ENCODE measurements at places on chromosomes 1 and 21.
A peak's percentile ranks its signal among the peaks of the same experiment; 100 is the strongest.

- DNase-seq, result no peak
Measured at GRCh38 chr1:241632987-241633386, 7.2 kb downstream of the CHML start.

DNA sequence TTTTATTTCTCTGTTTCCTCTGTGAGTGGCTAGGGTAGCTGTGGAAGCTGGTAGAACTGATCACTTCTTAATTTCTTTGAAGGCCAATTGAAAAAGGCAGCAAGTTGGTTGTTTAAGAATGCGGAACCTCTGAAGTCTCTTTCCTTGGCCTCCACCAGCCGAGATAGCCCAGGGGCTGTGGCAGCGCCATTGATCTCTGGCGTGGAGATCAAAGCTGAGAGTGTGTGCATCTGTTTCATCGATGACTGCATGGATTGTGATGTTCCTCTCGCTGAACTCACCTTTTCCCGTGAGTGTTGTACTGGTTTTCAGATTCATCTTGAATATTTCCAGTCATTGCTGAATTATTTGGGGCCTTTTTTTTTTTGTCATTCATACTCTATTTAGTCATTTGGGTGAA is 97.7 kb downstream of the VPS13D start:
- no peak for DNase-seq

DNA sequence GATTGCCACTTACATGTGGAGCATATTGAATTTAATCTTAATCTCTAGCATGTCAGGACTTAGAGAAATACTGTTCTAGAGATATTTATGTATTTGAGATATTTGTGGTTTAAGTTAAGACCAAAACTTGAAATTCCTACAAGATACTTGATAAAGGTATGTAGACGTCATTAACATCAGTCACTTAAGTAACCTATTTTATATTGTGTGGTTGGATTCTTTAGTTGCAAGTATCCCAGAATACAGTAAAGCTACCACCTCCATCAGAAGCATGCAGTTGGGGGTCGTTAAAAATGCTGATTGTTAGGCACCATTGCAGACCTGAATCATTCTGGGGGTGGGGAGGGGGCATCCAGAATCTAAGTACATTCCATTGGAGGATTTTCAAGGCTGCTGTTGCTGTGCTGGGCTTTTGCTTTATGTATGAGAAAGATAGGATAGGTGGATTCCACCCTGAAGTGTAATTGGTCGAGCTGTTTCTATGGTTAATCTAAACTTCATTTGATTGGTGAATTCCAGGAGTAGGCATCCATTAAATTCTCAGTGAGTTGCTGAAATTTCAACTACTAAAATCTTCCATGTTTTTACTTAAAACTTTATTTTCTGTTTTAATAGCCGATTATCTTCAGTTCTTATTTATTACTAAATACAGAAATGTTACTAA is 4.0 kb downstream of the H3-3A start:
- DNase-seq, result no peak

- no peak for DNase-seq
Measured at GRCh38 chr1:22806584-22806983, 95.9 kb downstream of the EPHB2 start.

DNA sequence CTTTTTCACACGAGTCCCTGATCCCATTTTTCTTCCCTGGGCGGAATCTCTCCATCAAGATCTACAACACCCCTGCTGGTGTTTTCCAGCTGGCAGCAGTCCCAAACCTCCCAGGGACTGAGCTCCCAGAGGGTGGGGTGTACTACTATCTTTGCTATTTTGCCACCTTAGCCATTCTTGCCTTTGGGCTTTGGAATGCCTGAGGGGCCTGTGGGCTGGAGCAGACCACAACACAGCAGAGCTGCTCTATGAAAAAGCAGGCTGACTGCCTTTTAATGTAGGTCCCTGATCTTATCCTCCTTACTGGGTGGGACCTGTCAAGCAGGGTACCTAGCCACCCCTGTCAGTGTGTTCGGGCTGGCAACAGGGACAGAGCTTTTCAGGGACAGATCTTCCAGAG is 91.9 kb downstream of the KCNT2 start:
- no peak for DNase-seq

DNA sequence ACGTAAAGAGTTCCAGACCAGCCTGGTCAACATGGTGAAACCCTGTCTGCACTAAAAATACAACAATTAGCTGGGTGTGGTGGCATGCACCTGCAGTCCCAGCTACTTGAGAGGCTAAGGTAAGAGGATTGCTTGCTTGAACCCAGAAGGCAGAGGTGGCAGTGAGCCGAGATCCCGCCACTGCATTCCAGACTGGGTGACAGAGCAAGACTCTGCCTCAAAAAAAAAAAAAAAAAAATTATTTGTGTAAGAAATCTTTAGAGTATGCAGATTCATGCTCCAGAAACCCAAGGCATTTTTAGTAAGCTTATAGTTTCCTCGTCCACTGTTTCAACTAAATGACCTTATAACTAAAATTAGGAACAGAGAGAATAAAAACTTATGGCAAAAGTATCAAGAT is 51.3 kb downstream of the ABL2 start:
- no peak for DNase-seq

GRCh38 chr1:55700359-55701130 is 485.4 kb upstream of the USP24 start:
- no peak for DNase-seq

DNA sequence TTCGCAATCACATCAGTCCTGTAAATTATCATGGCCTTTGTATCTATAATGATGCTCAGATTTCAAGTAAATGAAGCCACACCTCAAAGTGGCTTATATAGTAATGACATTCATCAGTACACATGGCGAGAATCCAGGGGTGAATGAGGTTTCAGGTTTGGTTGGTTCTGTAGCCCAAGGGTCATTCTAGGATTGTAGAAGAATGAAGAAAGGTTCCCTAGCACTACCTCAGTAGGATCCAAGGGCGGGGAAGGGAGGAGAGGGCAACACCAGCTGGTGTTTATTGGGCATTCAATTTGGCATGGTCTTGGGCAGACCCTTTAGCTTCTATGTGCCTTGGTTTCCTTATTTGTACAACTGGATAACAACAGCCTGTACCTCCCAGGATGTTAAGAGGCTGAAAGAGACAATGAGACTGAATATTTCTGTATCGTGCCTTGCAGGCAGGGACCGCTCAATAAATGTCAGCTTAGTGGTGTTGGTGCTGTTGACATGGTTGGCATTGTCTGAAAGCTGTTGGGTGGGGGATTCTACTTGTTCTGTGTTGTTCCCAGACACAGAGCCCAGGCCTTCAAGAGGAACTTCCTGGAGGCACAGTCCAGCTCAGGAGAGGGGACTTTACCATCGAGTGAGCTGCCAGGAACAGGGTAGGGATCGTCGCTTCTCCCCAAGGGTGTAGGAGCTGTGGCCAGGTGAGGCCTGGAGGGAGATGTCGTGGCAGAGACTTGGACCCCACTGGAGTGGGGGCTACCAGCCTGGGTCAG is 388.2 kb downstream of the PTPRU start:
- no peak for DNase-seq

- no peak for DNase-seq
Measured at GRCh38 chr1:205003358-205004131, 39.5 kb upstream of the CNTN2 start.

- no peak for DNase-seq
Measured at GRCh38 chr21:18772404-18772803, 368.8 kb upstream of the TMPRSS15 start.

DNA sequence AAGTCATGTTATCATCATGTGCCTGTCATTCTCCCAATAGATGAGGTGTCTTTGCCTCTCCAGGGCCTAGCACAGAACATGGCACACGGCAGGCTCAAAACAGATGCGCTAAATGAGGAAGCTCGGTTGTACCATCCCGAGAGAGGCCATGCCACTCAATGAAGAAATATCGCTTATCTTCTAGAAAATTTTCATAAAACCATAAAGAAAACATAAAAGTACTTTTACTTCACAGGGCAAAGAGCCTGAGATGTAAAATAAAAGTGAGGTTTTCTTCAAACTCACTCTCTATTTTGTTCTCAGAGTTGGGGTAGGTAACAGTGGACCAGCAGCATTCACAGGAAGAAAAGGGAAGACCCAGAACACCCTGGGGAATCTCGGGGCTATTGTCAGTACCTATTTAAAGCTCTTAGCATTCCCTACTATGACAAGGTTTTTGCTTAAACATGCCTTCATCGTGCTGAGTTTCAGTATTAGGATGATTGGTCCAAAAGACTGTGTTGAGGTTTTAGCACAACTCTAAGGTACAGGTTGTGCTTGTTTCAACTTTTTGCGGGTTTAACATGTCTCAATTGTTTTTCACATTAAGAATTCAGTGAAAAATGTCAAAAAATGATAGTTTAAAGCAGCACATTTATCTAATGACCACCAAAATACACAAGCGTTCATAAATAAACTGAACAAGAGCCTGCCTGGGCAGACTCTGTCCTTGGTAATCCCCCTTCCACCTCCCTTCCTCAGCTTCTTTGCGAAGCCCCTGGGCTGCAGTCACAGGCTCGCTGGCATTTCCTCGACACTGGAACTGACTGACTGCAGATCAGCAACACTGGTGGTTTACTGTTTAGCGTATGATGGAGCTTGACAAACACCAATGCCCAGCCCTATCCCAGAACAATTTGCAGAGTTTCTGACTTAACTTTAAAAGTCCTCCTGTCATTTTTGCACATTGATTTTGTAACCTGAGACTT is 55.6 kb downstream of the COQ8A start:
- DNase-seq, result no peak

- DNase-seq, result peak; percentile 46
Measured at GRCh38 chr1:174968750-174969244, 30.9 kb upstream of the CACYBP start.

DNA sequence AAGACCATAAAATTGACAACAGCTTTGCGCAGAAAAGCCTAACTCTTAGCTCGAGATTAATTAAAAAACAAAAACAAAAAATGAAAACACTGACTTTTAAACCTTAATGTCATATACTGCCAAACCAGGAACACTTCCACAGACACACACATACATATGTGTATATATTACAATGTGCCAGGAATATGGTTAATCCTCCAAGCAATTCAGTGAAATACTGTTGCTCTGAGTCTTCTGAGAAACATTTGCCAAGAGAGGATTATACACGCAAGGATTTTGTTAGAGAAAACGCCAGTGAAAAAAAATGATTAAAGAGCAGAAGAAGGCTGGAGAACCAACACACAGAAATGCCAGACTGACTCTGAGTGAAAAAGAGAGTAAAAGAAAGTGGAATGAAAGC is 116.7 kb upstream of the CHRM3 start:
- DNase-seq, result no peak

DNA sequence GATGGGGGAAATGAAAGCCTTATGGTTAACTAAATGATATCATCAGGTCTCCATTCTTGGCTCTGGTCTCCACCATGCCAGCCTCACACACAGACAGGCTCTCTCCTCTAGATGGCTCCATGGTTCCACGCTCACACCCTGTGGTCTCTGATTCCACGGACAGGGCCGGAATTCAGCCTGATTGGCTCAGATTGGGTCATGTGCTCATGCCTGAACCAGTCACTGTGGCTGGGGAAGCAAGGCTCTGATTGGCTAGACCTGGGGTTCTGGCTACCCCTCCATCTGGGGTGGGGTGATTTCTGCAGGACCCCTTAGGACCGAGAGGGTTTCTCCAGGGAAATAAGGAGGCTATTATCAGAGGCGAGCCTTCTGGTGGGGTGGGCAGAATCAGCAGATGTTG is 277.0 kb downstream of the PTPRU start:
- DNase-seq, result peak; percentile 81

DNA sequence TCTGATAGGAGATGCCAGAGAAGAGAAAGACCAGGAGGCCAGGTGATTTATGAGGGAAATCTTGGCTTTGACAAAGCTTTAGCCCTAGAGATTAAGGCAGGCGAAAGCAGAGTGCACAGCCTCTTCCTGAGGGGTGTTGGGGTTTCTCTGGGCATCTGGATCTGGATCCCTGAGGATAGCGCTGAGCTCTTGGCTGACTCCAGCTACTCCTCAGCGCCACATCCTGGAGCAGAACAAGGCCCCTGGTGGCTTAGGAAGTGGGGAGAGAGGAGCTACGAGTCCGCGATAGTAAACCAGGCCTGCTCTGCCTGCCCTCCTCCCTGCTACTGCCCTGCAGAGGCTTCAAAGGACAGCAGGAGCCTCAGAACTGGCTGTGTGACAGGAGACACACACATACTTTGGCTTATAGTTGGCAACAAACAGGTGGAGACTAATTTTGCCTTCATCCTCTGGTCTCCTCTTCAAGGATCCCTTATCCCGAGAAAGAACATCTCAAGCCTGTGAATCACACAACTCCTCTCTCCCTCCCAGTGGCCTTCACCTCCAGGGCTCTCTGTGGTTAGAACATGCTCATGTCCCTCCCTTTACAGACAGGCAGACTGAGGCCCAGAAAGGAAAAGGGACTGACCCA is 66.9 kb downstream of the TRABD2B start:
- no peak for DNase-seq

GRCh38 chr1:94773931-94774422 is 46.2 kb upstream of the SLC44A3 start:
- DNase-seq, result no peak

DNA sequence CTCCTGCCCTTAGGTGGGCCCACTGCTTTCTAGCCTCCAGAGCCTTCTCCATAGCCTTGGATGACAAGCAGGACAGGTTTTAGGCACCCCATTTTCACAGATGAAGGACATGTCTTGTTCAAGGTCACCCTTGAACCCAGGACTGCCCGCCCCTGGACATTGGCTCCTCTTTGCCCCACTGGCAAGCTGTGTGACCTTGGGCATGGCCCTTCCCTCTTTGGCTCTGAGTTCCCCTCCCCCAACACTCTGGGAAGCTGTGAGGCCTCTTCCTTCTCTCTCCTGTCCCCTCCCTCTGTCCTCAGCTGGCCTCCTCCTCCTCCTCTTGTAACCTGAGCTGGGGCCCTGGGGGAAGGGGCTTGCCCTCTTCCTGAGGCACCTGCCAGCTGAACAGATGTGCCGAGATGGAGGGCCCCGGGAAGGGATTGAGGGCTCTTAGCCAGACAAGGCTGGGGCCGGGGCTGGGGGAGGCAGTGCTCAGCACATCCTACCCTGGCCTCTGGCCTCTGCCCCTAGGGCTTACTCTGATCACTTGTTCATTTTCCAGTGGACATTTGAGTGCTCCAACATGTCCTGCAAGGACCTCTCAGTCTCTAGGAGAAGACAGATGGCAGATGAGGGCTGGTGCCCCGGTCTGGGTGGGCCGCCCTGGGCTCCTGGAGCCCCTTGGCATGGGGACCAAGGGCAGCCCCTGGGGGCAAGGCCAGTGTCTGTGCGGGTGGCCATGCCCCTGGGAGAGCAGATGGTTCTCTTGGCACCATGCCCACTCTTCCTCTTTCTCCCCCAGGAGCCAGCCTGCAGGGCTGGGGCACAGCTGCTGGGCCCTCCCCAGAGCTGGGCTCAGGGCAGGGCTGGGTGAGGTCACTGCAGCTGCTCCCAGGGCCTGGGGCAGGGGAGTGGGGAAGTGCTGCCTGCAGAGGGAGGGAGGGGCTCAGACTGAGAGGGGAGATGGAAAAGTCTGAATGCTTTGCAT is 10.7 kb downstream of the FOXO6 start:
- DNase-seq, result peak; percentile 73

GRCh38 chr1:178352790-178353416 is 143.9 kb downstream of the CLEC20A start:
- DNase-seq, result no peak

GRCh38 chr1:226602186-226603021 is 53.8 kb downstream of the STUM start:
- no peak for DNase-seq

All from NAMALWA (cell line).